ENCODE measurements at places on chromosomes 2 and 18. TPM values are rescaled to one million over a fixed set of nuclear protein-coding genes. Genes with fewer than 3 reads are reported as not detected.

Gene ARL4C
- 47.4 TPM for total RNA-seq

Gene KIAA2012
- not detected for total RNA-seq

Gene GAD1
- total RNA-seq, result 0.39 TPM

Gene CFAP221
- 0.38 TPM for total RNA-seq

Gene KCNF1
- total RNA-seq, result 40.2 TPM

Gene MAP3K19
- total RNA-seq, result not detected

Gene HTR2B
- total RNA-seq, result 0.06 TPM

Gene DPP10
- not detected for total RNA-seq

Gene LTBP1
- 41.7 TPM for total RNA-seq

All from A549 treated with Hydrocortisone at 1 μM for 4 hours (cell line).